ENCODE measurements at places on chromosomes 1 and 21.

GRCh38 chr1:30871276-30871871 is 37.2 kb downstream of the SDC3 start:
- H3K4me1 ChIP-seq = peaks cover 7% of the 10 kb centered on the region
- H3K4me3 ChIP-seq = no peak overlapping the region
- DNase-seq = no peak
- no peaks in the 10 kb centered on the region for H3K36me3 ChIP-seq
- no peak overlapping the region for H3K27ac ChIP-seq
- H3K27me3 ChIP-seq = peaks cover 19% of the 10 kb centered on the region

DNA sequence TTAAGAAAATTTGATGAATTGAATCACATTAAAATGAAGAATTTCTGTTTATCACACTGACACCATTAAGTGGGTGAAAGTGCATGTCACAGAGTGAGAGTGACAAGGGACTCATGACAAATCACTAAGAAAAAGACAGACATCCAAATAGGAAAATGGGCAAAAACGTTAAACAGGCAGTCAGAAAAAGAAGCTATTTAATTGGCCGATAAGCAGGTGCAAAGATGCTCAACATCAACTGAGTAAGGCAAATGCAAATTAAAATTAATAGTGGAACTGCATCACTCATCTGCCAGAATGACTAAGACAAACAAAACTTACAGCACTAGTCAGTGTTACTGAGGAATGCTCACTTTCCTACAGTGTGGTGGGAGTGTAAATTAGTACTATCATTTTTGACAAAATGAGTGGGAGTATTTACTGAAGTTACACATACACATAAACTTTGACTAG is 39.2 kb upstream of the RUNX1 start:
- H3K36me3 ChIP-seq = peaks cover 2% of the 10 kb centered on the region
- no peak overlapping the region for H3K4me3 ChIP-seq
- no peaks in the 10 kb centered on the region for H3K27me3 ChIP-seq

DNA sequence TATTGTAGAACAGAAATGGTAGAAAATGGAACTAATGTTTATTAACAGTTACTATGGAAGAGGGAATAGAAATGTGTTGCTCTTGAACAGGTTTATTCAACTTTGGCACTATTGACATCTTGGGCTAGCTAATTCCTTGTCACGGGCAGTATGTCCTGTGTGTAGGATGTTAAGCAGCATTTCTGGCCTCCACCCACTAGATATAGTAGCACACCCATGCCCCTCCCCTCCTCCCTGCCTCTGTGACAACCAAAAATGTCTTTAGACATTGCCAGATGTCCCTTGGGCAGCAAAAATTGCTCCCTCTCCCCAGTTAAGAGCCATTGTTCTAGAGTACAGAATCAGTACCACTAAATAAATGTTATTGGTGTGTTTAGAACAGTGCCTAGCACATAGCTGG is 91.4 kb upstream of the TPTE start:
- no peak overlapping the region for H3K27ac ChIP-seq
- no peaks in the 10 kb centered on the region for H3K27me3 ChIP-seq
- no peak overlapping the region for H3K4me3 ChIP-seq
- no peak for DNase-seq
- H3K36me3 ChIP-seq = no peaks in the 10 kb centered on the region

- no peak for DNase-seq
- no peak overlapping the region for H3K4me3 ChIP-seq
- H3K4me1 ChIP-seq = no peaks in the 10 kb centered on the region
- peaks cover 1% of the 10 kb centered on the region for H3K27me3 ChIP-seq
- no peaks in the 10 kb centered on the region for H3K36me3 ChIP-seq
These were observed 66.3 kb downstream of the RAVER2 start for GRCh38 chr1:64811131-64811530.

- H3K27ac ChIP-seq = no peak overlapping the region
- DNase-seq = no peak
- no peaks in the 10 kb centered on the region for H3K27me3 ChIP-seq
These were observed 1.9 kb downstream of the CCT3 start for GRCh38 chr1:156336242-156336641.

DNA sequence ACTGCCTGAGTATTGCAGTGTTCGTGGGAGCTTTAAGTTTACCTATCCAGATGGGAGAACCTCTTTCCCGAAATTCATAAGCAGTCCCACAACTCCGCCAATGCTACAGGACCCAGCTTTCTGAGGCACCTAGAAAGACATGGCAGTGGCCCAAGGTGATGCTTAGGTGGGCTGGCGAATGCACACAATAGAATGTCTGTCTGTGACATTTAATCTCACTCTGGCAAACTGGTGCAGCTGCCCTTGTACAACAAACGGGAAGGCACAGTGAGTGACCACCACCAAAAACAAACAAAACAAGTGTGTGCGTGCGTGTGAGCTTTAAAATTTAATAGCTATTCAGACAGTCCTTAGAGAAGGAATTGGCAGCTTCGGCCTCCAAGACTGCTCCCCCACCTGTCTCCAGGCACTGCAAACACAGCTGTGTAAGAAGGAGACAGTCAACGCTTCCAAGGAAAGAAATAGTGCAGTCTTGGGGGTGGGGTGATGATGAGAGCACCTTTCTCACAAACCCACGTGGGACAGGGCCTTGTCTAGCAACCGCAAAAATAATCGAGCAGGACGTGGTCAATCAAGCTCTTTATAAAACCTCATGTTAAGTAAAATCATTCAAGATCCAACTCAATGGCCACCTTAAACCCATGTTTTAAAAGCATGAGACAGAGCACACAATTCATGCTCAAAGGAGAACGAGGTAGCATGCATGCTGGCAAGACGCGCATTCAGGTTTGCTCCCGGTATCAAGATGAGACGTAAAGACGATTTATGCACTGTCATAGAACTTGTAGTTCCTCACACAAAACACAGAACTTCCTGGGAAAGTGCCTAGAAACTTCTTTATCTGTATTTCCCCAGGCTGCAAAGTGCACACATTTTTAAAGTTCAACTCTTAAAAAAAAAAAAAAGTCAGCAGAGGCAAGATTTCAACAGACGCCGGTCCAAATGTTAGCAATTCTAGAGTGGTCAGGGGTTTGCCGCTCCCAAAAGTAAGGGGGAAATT is 84.1 kb downstream of the TM2D1 start:
- no peak for DNase-seq
- peaks cover 11% of the 10 kb centered on the region for H3K4me1 ChIP-seq
- peaks cover 11% of the 10 kb centered on the region for H3K27me3 ChIP-seq
- no peaks in the 10 kb centered on the region for H3K36me3 ChIP-seq
- no peak overlapping the region for H3K27ac ChIP-seq
- H3K4me3 ChIP-seq = peak overlapping the region; percentile 11

DNA sequence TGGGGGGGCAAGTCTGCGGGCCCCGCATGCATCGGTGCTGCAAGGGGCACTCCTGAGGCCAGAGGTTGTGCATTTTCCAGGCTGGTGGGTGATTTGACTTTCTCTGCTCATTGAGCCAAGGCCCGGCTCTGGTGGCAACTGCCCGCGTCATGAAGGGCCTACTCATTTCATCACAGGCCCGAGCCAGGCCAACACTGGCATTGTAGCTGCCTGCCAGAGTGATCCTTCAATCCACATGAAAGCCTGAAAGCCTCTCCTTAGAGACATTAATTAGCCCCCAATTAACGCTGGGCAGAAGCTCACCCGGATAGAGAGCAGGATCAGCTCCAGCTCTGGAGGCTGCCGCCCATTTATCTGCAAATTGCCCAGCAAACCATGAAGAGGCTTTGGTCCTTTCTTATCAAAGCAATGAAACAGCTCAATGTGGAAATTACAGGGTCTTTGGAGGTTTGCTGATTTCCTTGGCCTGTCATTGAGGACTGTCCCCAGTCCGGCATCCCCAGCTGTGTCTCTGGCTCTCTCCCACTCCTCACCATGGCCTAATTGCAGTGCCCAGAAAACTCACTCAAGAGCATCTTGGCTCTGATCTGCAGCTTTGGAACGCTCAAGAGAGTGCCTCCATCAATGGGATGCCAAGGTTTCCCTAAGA is 50.4 kb upstream of the STUM start:
- no peaks in the 10 kb centered on the region for H3K36me3 ChIP-seq
- no peak overlapping the region for H3K4me3 ChIP-seq
- peaks cover 18% of the 10 kb centered on the region for H3K27me3 ChIP-seq
- no peak for DNase-seq

GRCh38 chr21:40422896-40423635 is 423.9 kb downstream of the DSCAM start:
- H3K4me1 ChIP-seq = no peaks in the 10 kb centered on the region
- H3K27me3 ChIP-seq = no peaks in the 10 kb centered on the region
- H3K36me3 ChIP-seq = no peaks in the 10 kb centered on the region
- DNase-seq = no peak

DNA sequence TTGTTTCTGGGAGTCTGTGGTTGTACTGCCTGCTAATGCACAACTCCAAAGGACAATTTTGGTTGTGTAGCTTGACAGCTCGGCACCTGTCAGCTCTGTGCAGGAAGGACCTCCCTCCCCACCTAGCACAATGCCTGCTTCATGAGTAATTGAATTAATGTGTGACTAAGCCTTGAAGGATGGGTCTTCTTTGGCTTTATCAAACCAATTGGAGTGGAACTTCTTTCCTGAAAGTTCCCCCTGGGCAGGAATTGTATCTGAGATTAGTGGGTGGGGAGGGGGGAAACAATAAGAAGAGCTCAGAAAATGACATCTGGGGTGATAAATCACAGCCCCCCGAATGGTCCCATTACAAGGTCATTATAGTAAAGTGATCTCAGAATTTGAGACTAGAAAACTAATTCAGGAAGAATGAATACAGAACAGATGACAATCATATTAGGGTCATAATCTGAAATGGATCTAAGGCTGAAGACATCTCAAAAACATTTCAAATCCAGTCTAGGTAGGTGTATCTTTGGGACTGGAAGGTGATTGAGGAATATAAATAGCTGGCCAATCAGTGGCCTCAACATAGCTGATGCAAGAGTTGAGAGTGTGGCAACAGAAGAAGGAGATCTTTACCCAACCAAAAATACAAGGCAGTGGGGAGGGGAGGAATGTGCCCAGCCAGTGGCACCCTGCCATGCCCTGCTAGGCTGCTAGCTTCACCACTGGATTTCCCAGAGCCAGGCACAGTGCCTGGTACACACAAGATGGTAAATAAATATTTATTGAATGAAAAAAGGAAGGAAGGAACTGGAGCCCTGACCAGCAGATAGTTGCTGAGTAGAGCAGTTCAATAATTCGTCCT is 10.1 kb upstream of the SESN2 start:
- no peaks in the 10 kb centered on the region for H3K27me3 ChIP-seq
- peak overlapping the region; percentile 84 for H3K4me3 ChIP-seq
- no peaks in the 10 kb centered on the region for H3K36me3 ChIP-seq
- H3K27ac ChIP-seq = peak overlapping the region; percentile 76
- DNase-seq = no peak
- H3K4me1 ChIP-seq = peaks cover 47% of the 10 kb centered on the region

DNA sequence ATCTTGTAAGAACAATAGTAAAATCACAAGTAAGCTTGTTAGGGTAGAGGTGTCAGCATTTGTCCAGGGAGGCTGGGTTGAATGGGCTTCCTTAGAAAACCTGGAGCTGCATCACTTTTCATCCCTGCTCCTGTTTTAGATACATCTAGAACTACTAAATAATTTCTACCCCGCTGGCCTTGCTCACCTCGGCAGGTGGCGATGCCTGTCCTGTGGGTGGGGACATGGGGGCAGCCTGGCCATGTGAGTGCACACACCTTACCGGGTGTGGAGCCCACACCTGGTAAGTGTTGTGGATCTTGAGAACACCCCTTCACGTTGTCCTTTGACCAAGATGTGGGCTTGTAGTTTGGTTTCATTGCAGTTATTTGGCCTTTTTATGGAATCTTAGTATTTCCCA is 29.7 kb downstream of the URB2 start:
- H3K4me3 ChIP-seq = no peak overlapping the region
- no peak for DNase-seq
- no peak overlapping the region for H3K27ac ChIP-seq
- H3K4me1 ChIP-seq = peaks cover 15% of the 10 kb centered on the region
- H3K27me3 ChIP-seq = no peaks in the 10 kb centered on the region

DNA sequence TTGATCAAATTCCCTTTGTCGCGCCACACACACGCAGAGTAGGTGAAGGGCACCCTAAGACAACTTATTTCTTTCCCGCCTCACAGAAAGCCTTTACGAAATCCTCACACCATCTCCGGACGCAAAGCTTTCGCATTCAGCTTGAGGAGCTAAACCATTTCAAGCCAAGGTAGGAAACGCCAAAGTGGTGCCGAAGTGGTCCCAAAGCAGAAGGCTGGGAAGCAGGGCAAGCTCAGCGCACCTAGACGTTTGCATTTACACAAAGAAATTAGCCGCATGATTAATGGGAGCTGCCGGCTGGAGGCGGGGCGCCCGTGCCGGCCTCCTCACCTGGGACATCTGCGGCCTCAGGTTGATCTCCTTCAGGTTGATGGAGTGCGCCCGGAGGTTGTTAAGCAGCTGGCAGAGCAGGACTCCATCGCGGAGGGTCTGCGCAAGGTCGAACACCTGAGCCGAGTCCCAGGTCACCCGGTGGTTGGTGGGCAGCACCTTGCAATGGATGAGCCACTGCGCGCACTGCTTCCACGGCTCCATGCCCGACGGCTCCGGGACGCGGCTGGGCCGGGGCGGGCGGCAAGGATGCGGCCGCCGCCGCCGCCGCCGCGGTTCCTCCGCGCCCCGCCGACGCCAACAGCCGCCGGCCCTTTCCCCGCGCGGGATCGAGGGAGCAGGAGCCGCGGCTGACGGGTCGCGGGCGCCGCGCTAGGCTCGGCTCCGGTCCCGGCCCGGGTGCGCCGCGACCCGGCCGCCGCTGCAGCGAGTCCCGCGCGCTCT is 457 bp downstream of the VAV3 start:
- H3K36me3 ChIP-seq = no peaks in the 10 kb centered on the region
- peak overlapping the region; percentile 90 for H3K4me3 ChIP-seq
- H3K4me1 ChIP-seq = peaks cover 28% of the 10 kb centered on the region

GRCh38 chr1:101259744-101260148 is 22.9 kb downstream of the S1PR1 start:
- H3K27me3 ChIP-seq = no peaks in the 10 kb centered on the region
- no peak overlapping the region for H3K4me3 ChIP-seq
- H3K4me1 ChIP-seq = peaks cover 62% of the 10 kb centered on the region
- H3K27ac ChIP-seq = peak overlapping the region; percentile 19
- no peak for DNase-seq

GRCh38 chr1:3099861-3100260 is 30.9 kb downstream of the PRDM16 start:
- H3K36me3 ChIP-seq = no peaks in the 10 kb centered on the region
- no peak overlapping the region for H3K4me3 ChIP-seq
- no peak for DNase-seq

DNA sequence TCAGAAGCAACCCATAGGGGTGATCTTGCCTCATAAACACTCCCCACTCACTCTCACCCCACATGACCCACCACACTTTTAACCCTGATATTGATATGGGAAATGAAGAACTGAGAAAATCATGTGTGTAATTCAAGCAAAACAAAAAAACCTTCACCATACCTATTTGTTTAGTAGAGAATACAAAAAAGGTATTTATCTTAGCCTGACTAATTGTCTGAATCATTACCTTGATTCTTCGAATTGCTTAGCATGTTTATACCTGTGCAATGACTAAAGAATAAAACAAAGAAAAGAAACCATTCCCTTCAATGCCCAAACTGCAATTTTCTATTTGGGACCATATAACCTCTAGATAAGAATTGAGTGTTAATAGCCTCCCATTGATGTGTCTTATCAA is 1.8 kb downstream of the CLDN17 start:
- H3K4me1 ChIP-seq = no peaks in the 10 kb centered on the region
- no peak overlapping the region for H3K4me3 ChIP-seq
- DNase-seq = no peak
- H3K36me3 ChIP-seq = no peaks in the 10 kb centered on the region

- no peak overlapping the region for H3K4me3 ChIP-seq
These were observed 68.6 kb downstream of the MDM4 start for GRCh38 chr1:204584699-204585372.

- H3K4me3 ChIP-seq = no peak overlapping the region
- no peaks in the 10 kb centered on the region for H3K36me3 ChIP-seq
- no peaks in the 10 kb centered on the region for H3K4me1 ChIP-seq
- no peak for DNase-seq
These were observed 641.5 kb downstream of the PLPP3 start for GRCh38 chr1:55937840-55938375.
